ENCODE measurements at places on chromosomes 7 and 10.
A peak's percentile ranks its signal among the peaks of the same experiment; 100 is the strongest.

GRCh38 chr10:49153971-49154370, 20.1 kb upstream of the FAM170B start:
- no peak for DNase-seq

DNA sequence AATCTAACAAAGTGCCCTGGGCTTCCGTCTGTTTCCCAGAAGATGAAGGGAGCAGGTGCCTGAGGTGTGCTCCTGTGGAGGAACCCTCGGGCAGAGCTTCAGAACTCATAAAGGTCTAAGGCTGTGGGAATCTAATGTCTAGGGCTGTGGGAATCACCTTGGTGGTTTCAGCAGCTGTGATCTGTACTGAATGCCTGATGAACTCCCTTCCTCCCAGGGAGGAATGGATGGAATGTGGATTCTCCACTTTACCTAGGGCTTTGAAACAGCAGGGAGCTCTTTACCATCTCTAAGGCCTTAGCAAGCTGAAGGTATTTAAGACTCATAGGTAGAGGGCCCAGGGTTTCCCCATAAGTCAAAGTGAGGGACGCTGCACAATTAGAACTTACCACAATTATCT, 36.0 kb upstream of the SEMA3E start:
- no peak for DNase-seq

DNA sequence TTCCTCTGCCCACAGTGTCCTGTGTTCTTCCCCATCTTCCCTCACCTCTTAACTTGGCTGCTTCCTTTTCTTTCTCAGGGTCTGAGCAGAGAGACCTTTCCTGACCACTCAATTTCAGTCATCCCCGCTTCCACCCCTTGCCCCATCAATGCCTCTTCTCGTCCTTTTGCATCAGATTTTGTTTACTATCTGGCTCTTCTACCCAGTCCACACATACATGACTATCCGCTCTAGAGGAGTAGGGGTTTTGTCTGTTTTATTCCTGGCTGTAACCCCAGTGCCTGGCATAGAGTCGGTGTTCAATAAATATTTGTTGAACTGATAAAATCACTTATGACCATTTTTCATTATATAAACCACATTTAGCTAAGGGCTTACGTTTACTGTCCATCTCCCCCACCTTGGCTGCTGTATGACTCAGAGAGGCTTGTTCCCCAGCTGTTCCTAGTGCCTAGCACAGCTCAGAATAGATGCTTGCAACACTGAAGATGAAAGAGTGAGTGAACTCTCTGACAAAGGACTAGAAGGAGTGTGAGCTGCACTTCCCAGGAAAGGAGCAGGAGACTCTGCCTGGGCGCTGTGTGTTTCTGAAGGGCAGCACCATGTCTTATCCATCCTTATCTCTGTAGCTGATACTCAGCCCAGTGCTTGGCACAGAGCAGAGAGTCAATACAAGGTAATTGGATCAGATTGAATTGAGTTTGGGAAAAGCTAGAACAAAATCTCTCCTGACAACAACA, 21.9 kb downstream of the ARID5B start:
- DNase-seq: no peak

DNA sequence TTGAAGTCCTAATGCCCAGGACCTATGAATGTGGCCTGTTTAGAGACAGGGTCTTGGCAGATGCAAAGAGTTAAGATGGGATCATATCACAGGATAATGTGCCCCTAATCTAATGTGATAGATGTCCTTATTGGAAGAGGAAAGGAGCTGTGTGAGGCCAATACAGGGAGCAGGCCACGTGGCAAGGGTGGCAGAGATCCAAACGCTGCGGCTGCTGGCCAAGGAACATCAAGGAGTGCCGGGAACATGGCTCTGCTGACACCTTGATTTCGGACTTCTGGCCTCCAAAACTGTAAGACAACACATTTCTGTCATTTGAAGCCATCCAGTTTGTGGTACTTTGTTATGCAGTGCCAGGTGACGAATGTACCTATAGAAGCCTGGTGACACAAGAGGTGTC, 37.7 kb upstream of the EZH2 start:
- DNase-seq: no peak

- DNase-seq: no peak
Measured at GRCh38 chr10:62738916-62739315, 65.6 kb upstream of the ADO start.

DNA sequence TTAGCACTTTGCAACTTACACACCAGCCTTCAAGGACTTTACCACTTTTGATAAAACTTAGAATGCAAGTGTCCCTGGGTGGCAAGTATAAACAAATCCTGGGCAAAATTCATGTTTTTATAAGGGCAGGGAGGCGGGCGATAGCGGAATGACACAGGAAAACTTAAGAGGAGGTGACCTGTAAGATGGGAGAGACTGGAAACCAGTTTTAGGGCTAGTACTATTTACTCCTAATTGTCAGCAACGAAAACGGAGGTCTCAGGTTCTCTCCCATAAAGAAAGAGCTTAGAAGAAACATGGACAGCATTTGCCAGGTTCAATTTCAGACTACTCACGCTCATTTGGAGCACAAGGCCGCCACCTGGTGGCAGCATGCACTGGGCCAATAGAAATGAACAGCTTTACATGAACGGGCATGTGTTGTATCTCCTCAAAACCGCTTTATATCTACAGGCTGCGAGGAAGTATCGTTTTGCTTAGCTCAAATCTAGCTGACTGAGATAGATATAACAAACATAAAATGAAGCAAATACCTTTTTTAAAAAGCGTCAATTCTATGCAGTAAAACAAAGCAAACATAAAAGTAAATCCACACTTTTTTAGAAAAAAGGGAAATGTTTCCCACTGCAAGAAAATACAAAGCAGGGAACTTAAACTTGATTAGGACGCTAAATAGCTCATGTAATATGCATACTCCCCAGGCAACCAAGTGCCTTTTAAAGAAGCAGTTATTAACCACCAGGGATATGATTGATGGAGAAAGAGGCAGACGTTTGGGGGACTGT, 37.6 kb upstream of the SVOPL start:
- DNase-seq: peak; percentile 86

DNA sequence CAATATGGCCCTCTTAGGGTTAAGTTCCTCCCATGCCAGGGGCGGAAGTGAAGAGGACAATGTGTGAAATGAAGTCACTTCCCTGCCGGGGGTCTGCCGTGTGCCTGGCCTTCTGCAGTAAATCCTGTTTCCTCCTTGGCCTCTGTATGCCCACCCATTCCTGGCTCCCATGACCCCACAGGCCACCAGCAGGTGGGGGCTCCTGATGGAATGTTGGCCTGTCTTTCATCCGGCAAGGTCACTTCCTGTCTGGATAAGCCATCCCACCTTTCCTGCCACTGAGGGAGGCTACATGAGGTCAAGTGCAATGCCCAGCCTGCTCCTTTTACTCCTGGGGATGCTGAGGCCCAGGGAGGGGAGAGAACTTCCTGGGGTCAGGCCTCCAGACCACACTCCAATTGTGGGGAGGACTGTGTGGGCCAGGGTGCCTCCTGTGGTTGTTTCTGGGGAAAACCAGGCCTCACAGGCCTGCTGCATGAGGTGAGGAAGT, 22.3 kb downstream of the PALD1 start:
- DNase-seq: no peak
